ENCODE measurements at places on chromosomes 7 and 10. TPM values are rescaled to one million over a fixed set of nuclear protein-coding genes. Genes with fewer than 3 reads are reported as not detected.
A peak's percentile ranks its signal among the peaks of the same experiment; 100 is the strongest.

GRCh38 chr10:105356626-105357025, 715.5 kb downstream of the SORCS3 start:
- no peak for DNase-seq

GRCh38 chr10:79299397-79300241, 47.6 kb upstream of the PPIF start:
- no peak for DNase-seq

- peak; percentile 67 for DNase-seq
These were observed 2.1 kb downstream of the PCOLCE start for GRCh38 chr7:100604028-100604975.

DNA sequence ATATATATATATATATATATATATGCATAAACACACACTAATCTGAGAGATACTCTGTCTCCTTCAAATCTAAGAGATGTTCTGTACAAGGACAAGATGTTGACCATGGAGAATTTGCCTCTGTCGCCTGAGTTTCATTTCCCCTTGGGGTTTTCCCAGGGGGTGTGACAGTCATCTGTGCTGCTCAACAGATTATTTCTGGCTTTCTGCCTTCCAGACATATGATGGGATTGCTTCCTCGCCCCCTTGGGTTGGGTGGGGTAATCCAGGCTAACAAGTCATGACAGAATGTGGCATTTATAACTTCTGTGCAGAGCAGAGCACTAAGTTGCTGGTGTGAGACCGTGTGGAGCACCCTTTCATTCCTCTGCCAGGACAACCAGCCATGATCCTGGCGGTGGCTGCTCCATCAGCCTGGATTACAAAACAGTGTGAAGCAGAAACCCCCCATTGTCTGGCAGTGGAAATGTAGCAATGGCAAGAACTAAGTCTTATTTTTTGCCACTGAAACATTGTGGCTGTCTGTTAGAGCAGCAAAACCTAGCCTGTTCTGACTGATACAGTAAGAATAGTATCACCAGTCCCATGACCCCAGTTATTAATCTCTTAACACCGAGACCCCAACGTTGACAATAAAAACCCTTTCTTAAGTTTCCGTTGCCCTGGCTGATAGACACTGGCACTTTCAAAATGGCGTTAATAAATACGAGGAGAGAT, 13.7 kb upstream of the USP6NL start:
- DNase-seq: no peak

DNA sequence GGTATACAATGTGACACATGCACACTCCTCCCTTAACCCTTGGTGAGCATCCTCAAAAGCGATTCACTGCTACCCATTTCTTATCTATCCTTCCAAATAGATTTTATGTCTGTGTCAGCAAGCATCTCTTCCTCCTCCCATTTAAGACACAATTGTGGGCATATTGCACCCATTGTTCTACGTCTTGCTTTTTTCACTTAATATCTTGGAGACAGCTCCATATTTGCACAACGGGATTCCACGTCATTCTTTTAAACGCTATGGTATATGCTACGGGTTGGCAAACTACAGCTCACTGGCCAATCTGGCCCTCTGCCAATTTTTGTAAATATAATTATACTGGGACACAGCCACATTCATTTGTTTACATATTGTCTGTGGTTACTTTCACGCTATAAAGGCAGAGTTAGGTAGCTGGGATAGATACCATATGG, 88.6 kb downstream of the RNF216 start:
- no peak for DNase-seq

- DNase-seq: no peak
These were observed 280.0 kb downstream of the DGKB start for GRCh38 chr7:14622559-14622958.

DNA sequence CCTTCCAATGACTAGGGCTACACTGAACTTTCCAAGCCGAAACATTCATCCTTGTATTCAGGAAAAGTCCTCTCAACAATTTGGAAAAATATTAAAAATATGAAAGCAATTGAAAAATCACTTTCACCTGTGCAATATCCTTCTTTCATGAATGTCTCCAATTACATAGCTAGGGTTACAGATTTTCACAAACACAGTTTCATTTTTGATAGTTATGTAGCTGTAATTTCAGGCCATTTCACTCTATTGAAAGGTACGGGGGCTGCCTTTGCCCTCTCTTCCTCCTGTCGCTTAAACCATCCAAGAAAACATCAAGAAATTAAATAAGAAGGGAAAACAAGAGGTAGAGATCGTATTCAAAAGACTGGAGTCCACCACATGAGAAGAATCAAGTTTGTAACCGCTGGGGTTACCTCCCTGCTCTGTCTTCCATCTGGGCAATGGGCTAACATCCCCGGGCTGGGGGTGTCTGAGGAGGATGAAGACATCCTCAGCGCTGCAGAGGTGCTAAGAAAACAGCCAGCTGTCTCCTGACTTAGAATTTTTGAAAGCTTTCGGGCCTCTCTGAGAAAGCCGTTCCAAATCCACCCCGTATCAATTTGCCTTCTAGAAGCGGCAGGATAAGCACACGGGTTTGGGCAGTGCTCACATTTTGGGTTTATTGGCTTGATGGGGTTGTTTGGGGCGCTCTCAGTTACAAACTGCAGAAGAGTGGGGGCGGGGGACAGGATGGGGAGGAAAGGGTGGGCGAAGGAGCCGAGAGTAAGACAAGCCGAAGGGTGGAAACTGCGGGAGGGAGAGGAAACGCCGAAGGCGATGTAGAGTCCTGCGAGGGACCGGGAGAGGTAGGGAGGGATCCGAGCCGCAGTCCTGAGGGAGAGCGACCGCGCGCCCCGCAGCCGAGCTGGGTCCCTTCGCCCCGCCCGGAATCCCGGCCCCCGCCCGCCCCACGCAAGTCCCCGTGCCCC, 24.3 kb upstream of the VAX1 start:
- DNase-seq: no peak

- DNase-seq: no peak
These were observed 177.6 kb upstream of the MEOX2 start for GRCh38 chr7:15863951-15864625.

DNA sequence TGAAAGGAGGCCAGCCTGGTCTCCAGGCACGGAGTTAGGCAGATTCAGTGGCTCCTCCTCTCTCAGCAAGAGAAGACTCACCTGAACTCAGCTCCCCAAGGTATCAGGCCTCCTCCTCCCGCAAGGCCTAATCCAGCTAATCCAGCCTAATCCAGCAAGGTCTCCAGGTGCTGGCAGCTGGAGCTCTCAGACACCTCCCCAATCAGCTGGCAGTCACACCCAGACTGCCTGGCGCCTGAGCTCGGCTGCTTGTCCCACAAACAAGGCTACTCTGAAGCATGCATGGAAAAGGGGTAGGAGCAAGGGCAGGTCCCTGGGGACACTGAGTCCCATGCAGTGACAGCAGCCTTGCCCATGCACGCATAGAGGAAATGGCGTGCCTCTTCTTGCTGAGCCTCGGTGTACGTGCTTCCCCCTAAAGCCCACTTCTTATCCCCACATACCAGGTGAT, 3.3 kb upstream of the OPN4 start:
- no peak for DNase-seq

GRCh38 chr10:125076121-125076825, 84.1 kb downstream of the CTBP2 start:
- DNase-seq: no peak

GRCh38 chr10:60717852-60718251, 60.4 kb upstream of the CDK1 start:
- DNase-seq: no peak

GRCh38 chr7:24798261-24798660, 41.0 kb upstream of the GSDME start:
- DNase-seq: no peak

- DNase-seq: no peak
These were observed 120.9 kb downstream of the TRIL start for GRCh38 chr7:28837216-28837615.

GRCh38 chr10:15069230-15069629, 19.3 kb downstream of the ACBD7 start:
- DNase-seq: no peak

- DNase-seq: no peak
These were observed 78.3 kb downstream of the LRRC17 start for GRCh38 chr7:102991077-102991539.

GRCh38 chr10:29356931-29357330, 68.1 kb downstream of the LYZL1 start:
- DNase-seq: no peak

- no peak for DNase-seq
These were observed 393 bp upstream of the DNAJC1 start for GRCh38 chr10:22003964-22004281.

GRCh38 chr7:136061433-136061832, 84.3 kb upstream of the MTPN start:
- DNase-seq: no peak

Gene RAB19
- 4.3 TPM for total RNA-seq

Gene ACSM6
- not detected for total RNA-seq

Gene ACTR3C
- 10.4 TPM for total RNA-seq

Gene UCMA
- total RNA-seq: not detected

Gene SLC26A3
- total RNA-seq: 0.70 TPM

Gene CC2D2B
- not detected for total RNA-seq

Gene PKD1L1
- total RNA-seq: 0.36 TPM

Gene TACR2
- not detected for total RNA-seq

Gene FFAR4
- total RNA-seq: not detected

Gene DTX2
- total RNA-seq: 56.6 TPM

Gene CYP26A1
- not detected for total RNA-seq

Gene HOXA5
- total RNA-seq: not detected
